ENCODE measurements at places on chromosomes 16 and 17. TPM values are rescaled to one million over a fixed set of nuclear protein-coding genes. Genes with fewer than 3 reads are reported as not detected.

CCDC182 gene
- total RNA-seq, result not detected

KRTAP4-1 gene
- total RNA-seq, result not detected

CDK3 gene
- 1.1 TPM for total RNA-seq

GRCh38 chr16:75758215-75758614 lies 31.9 kb upstream of the CPHXL start:
- peak; percentile 49 for DNase-seq

GRCh38 chr16:70438585-70438968 lies 323 bp downstream of the ST3GAL2 start:
- DNase-seq, result no peak
